HCT116 (cell line): ENCODE measurements at places on chromosomes 12 and 14. TPM values are rescaled to one million over a fixed set of nuclear protein-coding genes. Genes with fewer than 3 reads are reported as not detected.

Gene ANKS1B
- total RNA-seq, result 0.54 TPM

DNA sequence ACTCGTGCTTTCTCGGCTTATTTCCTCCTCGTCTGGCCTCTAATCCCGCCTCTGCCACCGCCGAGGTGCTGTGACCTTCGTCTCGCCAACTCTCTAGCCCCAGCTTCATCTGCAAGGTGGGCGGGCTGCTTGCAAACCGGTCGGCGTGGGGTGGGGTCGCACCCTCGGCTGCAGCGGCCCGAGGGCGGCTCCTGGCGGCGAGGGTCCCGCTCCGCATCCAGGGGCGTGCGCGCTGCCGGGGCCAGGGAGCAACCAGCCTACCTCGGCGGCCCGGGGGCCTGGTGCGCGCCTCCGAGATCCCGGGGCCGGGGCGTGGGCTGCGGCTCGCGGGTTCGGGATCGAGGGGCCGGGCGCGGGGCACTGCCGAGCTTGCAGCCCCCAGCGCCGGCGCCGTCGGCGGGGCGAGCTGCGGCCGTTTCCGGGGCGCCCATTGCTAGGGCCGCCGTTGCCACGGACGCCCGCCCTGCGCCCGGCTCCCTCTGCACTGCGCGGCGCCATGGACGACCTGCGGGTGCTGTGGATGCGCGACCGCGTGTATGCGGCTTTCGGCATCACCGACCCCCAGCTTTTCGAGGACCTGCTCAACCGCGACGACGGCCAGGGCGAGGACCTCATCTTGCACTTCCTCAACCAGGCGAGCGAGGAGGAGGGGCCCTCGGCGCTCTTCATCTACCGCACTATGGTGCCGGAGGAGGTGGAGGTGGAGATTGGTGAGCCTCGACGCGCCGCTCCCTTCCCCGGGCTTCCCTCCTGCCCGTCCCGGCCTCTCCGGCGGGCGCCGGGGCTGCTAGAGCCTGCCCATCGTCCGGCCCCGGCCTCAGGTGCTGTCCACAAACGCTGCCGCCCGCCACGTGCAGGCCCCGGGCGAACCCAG is at the start of gene DNAH10:
DNAH10 (plus strand) TSS at position 461 of the 874 bp plus-strand sequence; CDS start at position 497, 36 bp downstream.
- no peak for DNase-seq

Gene FKBP11
- total RNA-seq, result 18.5 TPM

- DNase-seq, result no peak
These were observed 107.1 kb downstream of the TTC8 start for GRCh38 chr14:88931321-88932110.

DNA sequence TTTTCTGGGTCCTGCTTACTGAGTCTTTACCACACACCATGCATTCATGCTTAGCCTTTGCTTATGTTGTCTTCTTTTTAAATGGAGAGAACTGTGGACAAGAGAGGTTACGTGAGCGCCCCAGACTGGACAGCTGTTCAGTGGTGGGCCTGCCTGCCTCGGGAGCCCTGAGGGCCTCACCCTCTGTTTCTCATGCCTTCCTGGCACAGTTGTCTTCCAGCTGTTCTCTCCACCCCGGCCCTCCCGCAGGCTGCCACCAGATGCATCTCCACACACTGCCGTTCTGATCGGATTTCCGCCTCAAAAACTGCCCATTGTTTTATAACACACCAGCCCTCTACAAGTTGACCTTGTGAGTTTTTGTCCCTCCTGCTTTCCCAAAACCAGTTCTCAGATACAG is 100.8 kb downstream of the SAMD4A start:
- DNase-seq, result no peak

DNA sequence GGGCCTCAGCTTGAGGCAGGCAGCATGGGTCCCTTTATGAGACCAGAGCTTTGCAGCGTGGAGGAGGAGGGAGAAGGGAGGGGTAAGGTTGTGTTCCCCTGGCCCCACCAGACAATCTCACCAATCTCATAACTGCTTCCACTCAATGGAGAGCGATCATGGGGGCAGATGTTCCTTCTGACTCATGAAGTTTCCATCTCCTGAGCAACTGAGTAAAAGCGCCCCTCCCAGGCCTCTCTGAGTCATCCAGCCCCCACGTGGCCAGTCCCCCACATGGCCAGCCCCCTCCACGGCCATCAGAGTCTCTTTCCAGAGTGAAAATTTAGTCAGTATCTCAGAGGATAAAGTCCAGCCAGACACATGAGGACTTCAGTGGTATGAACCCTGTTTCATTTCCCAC is 39.2 kb upstream of the PLXNC1 start:
- no peak for DNase-seq

DNA sequence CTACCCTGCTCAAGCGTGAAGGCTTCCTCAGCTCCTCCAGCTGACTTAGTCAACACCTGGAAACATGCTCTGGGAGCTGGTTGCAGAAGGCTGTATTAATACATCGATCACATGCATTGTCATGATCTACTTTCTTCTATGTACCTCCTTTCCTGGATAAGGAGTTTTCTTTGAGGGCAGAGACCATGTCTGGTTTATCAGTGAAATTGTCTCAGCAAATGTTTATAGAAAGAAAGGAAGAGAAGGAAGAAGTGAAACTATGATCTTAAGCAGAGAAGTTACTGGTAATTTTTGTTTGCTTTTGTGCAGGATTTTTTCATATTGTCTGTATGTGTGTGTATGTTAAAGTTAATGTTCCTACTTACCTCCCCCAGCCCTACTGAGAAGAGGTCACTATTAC is 4.5 kb downstream of the DYRK4 start:
- no peak for DNase-seq

Gene GPRC5D
- total RNA-seq, result not detected

GRCh38 chr14:92540472-92541048 is 27.0 kb downstream of the RIN3 start:
- peak; percentile 59 for DNase-seq

Gene BCL2L2
- 25.5 TPM for total RNA-seq

DNA sequence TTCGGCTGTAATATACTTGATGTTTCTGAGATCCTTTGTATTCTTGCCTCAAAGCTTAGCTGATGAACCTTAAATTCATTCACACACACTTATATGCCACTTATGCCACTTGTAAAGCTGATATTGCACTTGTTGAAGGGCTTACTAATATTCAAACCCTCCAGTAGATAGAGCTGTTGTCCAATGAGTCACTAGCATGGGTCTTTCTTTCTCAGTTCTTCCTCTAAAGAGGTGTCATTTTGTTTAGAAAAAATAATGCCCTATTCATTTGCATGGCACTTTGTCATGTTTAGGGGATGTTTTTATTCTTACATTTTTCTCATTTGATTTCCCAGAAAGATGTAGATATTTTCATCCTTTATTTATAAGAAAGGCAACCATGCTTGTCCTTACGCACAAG is 56.4 kb downstream of the MON2 start:
- no peak for DNase-seq

- no peak for DNase-seq
These were observed 369.8 kb downstream of the AACS start for GRCh38 chr12:125434936-125435443.

- no peak for DNase-seq
These were observed 222.3 kb upstream of the NOVA1 start for GRCh38 chr14:26820138-26820537.

- DNase-seq, result no peak
These were observed 14.9 kb downstream of the DTX1 start for GRCh38 chr12:113071135-113072112.

DNA sequence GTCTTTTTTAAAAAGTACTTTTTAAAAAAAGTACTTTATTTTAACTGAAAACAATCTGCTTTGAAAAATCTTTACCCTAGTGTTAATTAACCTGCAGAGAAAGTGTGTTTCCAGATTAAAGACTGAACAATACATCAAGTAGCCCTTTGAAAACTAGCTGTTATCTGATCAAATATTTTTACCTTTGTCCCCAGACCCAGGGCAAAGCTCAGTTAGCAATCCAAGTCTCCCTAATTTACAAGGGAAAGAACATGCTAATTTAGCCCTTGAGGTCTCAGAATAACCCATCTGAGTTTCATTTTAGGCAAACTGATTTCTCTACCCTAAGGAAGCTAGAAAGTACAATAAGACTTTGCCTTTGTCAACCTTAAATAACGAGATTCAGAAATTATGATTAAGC is 91.2 kb downstream of the PPM1H start:
- no peak for DNase-seq

GRCh38 chr14:95561001-95561412 is 26.2 kb downstream of the GLRX5 start:
- DNase-seq, result peak; percentile 84

GRCh38 chr14:74456684-74457564 is 30.9 kb upstream of the SYNDIG1L start:
- no peak for DNase-seq

Gene FKBP3
- total RNA-seq, result 67.8 TPM

Gene NTF3
- not detected for total RNA-seq

Gene SALL2
- total RNA-seq, result 0.47 TPM

DNA sequence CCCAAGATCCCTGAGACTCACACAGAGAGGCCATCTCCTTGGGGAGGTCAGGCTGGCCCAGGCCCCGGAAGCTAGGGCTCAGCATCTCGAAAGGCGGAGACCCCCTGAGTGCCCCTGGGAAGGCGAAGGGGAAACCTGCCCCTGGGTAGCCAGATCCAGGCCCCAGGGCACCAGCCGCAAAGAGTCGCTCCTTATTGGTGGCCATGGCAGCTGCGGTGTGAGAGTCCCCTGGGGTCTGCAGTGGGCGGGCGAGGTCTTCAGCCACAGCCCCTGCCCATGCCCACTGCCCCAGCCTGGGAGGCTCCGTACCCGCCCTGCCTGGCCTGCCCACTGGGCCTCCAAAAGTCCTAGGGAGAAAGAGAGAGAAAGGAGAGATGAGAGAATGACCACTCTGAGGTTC is 4.7 kb downstream of the RARG start:
- DNase-seq, result no peak

GRCh38 chr12:113766131-113766878 is 199.8 kb downstream of the RBM19 start:
- no peak for DNase-seq

Gene SERPINA3
- total RNA-seq, result 4.3 TPM

Gene NID2
- total RNA-seq, result 0.84 TPM

DNA sequence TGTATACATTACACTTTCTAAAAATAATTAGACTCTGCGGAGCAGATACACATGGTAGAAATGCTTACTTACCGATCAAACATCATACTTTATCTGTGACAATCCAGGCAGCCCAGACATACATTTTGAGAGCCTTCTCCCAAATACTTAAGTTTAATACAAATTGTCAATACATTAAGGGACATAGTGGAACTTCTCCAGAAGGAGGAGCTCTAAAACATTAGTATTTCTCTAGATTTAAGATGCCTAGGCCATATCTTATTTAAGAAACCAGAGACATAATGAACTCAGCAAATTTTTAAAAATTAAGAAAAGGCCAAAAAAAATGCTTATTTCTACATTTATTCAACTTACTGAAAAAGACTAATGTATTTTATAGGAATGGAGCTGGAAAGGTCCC is 16.1 kb downstream of the ACSM4 start:
- no peak for DNase-seq

Gene RNF212B
- total RNA-seq, result not detected

DNA sequence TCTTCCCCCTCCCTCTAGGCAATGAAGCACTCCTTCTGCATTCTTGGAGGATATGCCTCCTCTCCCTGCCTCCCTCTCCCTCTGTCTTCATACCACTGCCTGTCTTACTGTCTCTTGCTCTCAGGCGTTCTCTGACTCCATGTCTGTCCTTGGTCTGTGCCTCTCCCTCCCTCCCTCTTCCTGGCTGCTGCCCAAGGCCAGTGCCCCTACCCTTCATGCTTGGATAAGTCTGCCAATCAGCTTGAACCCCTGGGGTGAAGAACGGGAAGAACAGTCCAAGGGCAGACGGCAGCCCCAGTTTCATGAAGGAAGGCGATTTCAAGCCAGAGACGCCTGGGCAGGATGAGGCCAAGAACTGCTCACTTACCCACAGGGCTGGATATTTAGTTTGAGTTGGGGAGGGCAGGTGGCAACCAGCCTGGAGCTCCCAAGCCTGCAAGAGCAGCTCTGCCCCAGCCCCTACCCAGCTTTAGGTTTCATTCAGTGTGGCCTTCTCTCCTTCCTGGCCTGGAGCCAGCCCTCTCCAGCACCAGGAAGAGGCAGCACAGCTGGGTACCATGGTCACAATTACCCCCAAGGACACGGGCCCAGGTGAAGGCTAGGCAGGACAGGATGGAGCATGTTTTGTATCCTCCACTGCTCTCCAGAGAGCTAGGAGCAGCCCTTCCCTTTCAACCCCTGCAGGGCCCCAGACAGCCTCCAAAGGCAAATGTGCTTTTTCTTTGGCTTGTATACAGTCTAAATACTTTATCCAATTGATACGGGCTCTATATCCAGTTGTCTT is 35.8 kb upstream of the LTBP2 start:
- no peak for DNase-seq

Gene KCNA5
- total RNA-seq, result not detected

Gene PROX2
- not detected for total RNA-seq
